Adrenal gland (tissue), 19 donors: ENCODE measurements at places on chromosomes 6 and 20.

GRCh38 chr6:35082733-35083403, 58.3 kb downstream of the TCP11 start:
- DNase-seq = peak; percentile 13

- DNase-seq = no peak
Measured at GRCh38 chr6:105767541-105767940, 318.6 kb upstream of the PRDM1 start.

DNA sequence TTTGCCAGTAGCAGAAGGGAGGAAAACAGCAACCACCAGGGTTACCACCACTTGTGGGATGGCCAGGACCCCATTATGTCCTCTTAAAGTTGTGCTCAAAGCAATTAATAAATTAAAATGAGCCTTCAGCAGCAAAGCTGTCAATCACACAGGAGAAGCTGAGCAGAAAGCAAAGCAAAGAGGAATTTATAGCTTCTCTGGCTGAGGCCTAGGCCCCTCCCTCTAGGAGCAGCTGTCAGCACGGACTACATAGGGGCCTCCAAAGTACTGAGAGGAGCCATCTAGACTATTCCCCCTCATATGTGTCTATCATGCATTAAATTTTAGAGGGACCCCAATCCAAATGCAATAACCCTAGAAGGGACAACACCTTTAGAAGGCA, 6.4 kb downstream of the CCND3 start:
- no peak for DNase-seq

DNA sequence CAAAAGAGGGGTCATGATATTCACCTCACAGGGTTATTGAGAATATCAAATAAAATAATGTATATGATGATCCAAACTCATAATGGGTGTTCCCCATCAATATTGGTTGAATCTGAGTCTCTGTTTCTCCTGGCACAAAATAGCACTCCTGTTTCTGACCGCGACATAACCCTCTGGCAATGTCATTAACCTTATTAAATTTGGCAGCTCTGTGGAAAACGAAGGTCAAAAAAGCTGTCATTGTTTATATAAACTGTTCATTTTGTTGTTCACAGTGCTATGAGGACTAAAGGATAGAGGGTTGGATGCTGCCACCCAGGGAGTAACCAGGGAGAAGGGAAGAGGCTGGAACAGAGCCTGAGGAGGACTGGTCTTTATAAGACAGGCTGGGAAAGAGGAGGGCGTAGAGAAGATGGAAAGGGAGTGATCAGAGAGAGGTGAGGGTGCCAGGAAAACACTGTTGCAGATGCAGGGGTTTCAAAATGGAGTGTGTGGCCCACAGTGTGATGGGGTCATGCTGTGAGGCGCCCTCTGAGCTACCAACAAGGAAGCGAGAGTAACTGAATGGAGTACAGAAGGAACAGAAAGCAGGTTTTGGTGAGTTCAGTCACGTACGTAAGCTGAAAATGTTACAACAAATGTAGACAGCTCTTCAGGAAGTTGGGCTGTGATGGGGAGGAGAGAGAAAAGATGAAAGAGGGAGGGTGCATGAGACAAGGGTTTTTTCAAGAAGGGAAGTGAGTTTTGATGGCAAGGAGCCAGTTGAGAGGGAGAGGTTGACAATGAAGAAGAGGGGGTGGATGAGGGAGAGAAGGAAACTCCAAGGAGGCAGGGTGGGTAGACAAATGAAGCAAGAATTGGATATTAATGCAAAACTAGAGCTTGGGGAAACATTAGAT, 251.6 kb upstream of the TAB2 start:
- DNase-seq = no peak

GRCh38 chr6:136772685-136773472, 19.4 kb downstream of the MAP3K5 start:
- DNase-seq = no peak

DNA sequence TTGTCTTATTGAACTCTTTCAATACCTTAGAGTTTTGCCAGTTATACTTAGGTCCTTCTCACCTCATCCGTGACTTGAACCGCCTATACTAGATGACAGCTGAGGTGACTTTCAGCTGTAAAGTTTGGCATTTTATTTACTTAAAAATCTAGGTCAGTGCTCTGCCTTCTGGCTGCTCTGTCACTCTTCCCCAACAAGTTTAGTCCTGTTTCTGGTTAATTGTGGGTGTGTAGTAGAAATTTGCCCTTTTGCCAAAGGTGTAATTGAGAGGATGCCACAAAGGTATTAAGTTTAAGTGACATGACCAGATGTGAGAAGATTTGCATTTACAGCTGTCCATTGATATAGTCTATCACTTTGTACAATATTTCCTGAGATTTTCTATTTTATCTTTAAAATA, 106.2 kb downstream of the FARS2 start:
- no peak for DNase-seq

GRCh38 chr6:161445021-161445799, 171.3 kb upstream of the AGPAT4 start:
- DNase-seq = peak; percentile 27
